T-helper 1 cell (primary cell): ENCODE measurements at places on chromosomes 13 and 19.

- no peak for DNase-seq
Measured at GRCh38 chr19:13055213-13056051, 47.2 kb downstream of the LYL1 start.

- no peak for DNase-seq
Measured at GRCh38 chr19:2060884-2061494, 9.9 kb upstream of the MKNK2 start.

DNA sequence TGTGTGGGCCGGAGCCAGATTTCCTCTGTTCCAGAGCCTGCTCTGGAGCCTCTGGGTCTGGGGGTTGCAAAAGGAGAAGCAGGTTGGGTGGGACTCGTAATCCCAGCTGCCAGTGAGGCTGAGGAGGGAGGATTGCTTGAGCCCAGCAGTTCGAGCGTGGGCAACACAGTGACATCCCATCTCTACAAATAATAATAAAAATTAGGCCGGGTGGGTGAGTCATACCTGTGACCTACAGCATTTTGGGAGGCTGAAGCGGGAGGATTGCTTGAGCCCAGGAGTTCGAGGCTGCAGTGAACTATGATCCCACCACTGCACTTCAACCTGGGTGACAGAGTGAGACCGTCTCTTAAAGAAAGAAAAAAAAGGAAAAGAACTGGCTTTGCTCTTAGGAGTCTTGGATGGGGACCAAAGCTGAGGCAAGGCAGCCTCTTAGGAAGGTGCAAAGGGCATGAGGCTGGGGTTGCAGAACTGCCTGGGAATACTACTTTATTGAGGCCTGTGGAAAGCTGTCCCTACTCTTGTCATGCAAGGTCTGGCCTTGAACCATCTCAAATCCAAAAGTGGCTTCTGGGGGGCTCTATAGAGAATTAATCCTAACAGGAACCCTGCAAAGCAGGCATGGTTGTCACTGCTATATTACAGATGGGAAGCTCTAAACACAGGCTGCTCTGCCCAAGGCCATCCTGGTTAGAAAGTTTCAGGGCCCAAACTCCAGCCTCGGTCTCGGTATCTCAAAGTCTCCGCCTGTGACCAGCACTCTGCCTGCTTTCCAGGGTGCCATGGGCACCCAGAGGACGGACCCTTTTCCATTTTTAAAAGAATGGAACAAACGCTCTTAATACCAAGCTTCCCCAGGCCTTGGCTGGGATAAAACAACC, 880 bp upstream of the C19orf12 start:
- DNase-seq, result no peak

GRCh38 chr13:83311886-83312577, 570.2 kb downstream of the SLITRK1 start:
- no peak for DNase-seq

- no peak for DNase-seq
Measured at GRCh38 chr19:43636121-43636683, 3.4 kb downstream of the CADM4 start.

DNA sequence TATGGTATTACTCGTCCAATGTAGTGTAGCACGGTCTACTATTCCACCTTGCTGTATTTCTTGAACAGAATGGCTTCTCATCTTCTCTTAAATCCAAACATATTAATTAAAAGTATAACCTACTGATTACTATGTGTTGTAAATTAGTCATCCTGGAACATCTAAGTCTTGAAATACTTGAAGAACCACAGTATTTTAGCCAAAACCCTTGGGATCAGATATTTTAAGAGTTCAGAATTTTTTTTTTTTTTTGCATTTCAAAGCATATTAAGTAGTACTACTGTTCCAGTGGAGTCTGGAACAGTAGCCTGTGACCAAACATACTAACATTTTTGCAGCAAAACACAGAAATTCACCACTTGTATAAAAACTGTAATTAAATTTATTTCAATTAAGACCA, 30.1 kb downstream of the ZC3H13 start:
- DNase-seq, result no peak

DNA sequence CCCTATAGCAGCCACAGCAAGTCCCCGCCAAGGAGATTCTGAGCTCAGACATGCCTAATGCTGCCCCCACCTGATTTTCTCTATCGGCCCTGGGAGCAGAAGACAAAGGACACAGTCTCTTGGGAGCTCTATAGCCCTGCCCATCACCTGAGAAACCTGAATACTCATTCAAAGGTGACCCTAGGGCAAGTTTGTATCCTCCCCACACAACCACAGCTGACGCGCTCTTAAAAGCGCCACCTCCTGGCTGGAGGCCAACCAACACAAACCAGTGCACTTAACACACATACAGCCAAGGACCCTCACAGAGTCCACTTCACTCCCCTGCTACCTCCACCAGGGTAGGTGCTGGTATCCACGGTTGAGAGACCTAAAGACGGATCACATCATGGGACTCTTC, 8.8 kb upstream of the IGFL4 start:
- no peak for DNase-seq

GRCh38 chr19:11325544-11325943, 13.9 kb downstream of the RAB3D start:
- DNase-seq, result no peak

DNA sequence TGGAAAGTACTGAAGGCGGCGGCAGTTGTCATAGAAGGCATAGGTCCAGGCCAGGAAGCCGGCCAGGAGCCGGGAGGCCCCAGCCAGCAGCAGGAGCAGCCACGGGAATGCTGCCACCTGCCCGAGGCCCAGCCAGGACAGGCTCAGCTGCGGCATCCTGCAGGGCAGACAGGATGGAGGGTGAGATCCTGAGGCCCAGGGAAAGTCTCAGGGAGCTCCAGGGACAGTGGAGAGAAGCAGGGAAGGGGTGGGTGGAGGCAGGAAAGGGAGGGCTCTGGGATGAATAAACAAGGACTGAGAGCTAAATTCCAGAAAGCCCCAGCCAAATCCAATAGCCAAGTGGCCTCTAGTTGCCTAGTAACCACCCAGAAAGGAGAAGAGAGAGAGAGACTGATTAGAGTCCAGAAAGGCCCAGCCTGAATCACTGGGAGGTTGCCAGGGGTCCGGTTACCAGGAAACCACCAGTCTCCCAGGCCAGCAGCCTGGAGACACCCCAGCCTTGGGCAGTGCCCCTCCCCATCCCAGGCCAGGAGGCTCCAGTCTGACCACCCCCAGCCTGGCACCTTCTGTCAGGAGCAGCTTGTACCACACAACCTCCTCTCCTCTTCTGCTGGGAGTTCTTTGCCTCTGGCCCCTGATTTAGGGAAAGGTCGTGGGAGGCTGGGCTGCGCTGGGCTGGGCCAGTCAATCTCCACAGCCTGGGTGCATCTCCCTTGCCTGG, 7.5 kb upstream of the OR10H5 start:
- DNase-seq, result no peak

GRCh38 chr19:50851620-50852019, 3.1 kb upstream of the KLK3 start:
- DNase-seq, result no peak

GRCh38 chr13:41641961-41642360, 184.6 kb downstream of the RGCC start:
- no peak for DNase-seq

DNA sequence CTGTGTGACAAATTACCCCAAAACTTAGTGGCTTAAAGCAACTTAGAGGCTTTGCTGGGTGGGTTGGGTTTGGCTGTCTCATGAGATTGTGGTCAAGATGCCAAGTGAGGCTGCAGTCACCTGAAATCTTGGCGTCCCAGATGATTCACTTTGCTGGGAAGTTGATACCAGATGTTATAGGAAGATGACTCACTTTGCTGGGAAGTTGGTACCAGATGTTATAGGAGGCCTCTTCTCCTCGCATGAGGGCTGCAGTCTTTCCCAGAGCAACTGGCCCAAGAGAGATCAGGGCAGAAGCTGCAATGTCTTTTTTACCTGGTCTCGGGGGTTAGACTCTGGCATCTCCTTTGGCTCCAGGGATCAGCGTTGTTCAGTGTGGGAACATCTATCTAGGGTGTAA, 16.8 kb downstream of the TEX29 start:
- DNase-seq, result no peak

DNA sequence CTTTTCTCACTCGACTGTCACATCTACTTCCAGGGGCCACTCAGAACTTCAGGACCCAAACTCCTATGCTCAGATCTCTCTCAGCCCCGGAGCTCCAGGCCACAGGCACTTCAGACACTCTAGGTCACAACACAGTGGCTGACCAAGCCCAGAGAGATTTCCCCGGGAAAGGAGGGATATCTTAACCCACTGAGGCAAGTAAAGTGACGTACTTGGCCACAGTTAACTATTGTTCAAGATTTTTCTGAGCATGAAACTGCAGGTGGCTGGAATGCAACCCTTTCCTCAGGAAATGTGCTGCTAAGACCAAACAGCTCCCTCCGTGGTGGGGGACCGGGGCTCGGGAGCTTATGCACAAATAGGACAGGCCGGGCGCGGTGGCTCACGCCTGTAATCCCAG, 23.9 kb downstream of the OPA3 start:
- DNase-seq, result no peak
